ENCODE measurements at places on chromosomes 1 and 21.

DNA sequence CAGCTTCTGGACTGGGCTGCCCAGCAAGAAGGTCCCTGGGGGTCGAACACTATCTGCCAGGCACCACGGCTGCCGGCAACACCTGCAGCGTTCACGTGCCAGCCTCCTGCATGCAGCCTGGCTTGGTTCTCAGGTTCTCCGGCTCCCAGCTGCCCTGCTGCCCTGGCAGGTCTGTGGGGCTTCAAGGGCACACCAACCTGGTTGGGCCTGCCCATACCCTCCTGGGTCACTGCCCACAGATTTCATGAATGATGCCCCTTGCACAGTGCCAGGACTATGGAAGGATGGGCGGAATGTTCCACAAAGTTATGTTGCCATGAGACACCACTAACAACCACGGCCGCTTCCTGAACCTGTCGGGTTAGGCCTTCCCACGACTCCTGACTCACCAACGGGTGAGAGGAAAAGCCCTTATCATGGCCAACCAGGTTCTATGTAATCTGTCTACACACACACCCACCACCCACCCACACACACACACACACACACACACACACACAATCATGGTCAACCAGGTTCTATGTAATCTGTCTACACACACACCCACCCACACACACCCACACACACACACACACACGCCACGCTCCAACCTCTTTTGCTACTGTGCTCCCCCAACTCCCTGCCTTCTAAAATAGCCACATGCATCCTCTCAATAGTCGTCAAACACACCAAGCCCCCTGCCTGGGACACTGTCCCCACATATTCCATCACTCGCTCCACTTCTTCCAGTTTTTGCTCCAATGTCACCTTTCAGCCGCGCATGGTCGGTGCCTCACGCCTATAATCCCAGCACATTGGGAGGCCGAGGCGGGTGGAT lies 32.2 kb downstream of the HSPG2 start:
- no peak for DNase-seq

DNA sequence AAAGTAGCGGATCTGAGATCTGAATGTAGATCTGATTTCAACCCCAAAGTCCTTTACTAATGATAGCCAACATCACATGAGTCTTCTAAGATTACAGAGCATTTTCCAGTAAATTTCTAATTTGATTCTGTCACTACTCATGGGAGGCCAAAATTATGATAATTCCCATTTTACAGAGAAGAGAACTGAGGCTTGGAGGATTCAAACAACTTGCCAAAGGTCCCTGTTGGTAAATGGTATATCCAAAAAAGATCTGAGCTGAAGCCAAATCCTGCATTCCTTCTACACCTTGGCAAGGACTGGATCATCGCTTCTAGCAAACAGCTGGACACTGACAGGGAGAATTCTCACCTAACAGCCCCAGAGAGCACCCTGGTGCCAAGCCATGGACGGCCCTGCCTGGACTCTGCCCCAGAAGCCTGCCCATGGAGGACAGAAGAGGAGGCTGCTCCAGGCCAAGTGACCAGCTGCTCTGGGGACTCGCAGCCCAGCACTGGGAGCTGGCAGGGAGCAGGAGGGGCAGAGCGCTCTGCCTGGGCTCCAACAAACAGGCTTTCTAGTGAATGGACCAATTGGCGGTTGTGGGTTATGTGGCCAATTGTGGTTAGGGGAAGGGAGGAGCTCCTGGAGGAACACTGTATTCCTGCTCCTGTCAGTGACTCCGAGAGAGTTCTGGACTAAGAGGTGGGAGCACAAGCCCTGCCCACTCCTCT lies 6.4 kb upstream of the CSF1 start:
- no peak for DNase-seq

DNA sequence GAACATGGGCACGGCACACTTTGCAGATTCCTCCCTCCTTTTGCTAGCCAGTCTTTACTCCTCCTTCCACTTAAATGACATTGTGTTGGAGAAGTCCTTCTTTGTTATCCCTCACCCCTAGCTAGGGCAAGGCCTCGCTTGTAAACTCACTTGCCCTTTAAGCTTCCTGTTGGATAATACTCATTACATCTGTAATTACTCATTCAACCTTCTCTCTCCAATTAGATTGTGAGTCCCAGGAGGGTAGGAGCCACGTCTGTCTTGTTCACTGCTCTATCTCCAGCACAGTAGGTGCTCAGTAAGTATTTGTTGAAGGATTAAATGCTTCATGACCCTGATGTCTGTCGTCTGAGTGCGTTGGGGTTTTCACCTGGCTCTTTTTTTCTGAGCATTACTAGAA lies 98.7 kb upstream of the USP24 start:
- DNase-seq, result no peak

DNA sequence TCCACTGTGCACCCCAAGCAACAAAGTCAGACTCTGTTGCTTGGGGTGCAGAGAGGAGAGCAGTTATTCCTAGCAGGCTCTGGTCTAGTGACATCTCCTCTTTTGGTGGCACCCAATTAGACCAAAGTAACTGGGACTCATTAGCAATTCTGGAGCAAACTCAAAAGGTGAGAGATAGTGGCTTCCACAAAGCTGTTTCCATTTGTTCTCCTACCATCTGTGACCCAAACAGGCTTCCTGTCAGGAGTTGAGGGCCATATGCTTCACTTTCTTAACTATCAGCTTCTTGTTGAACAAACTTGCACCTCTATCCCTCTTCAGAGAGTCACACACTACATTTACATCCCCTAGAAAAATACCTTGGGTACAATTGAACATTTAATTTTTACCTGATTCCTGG lies 1.5 kb upstream of the ATXN7L2 start:
- DNase-seq, result no peak

DNA sequence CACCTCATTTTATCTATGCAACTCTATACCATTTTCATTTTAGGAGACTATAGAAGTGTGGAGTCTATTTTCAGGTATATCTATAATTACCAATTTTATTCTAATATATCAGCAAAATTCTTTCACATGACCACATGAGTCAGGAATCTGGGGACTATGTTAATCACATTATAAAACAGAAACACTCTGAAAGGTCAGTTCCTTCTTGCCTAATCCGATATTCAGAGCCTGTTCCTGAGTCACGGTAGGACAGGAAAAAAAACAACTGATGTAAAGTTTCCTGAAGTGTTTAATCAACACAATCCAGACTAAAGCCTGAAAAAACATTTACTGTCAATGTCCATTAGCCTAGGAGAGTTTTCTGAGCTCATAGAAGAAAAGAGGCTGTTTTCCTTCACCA lies 1902.3 kb downstream of the NCAM2 start:
- no peak for DNase-seq

DNA sequence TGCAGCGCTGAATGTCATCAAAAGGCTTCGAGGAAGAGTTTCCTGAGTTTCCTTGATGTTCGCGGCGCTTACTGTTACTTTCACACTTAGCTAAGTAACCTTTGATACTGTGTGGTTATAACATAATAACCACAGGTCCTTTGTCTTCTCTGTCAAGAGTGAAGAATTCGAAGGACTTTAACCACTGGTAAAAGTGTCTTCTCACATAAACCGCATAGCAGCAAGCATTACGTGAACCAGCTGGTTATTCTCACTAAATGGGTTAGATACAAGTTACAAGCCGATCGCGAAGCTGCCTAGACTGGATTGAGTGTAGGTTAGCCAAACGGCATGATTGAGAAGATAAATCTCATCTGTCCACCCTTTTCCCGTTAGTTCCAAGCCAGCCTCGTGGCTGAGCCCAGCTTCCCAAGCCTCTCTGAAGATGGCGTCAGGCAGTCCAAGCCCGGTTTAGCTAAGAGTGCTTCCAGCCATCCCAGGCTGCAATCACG lies 18.3 kb upstream of the IFNGR2 start:
- no peak for DNase-seq

GRCh38 chr1:171081314-171081753 lies 9.4 kb upstream of the FMO3 start:
- DNase-seq, result peak; percentile 18

DNA sequence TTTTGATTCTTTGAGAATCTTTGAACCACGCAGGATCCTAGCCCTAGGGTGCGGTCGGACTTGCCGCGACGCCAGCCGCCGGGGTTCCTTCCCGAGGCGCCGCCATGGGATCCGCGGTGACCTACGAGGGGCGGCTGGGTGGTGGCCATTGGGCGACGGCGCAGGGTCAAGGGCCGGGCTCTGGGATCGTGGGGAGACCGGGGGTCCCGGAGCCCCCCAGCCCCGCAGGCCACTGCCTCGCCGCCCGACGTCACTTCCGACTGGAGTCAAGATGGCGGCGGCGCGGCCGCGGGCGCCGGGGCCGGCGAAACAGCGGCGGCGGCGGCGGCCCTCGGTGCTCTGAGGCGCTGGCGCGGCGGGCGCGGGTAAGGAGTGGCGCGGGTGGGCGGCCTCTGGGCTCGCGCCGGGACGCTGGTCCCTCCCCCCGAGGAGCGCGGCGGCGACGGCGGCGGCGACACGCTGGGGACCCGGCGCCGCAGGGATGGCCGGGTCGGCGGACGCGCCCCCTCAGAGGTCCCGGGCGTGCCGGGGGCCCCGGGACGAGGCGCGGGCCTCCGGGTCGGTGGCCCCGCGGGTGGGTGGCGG lies at the start of gene PRDM2:
Gene PRDM2, plus strand, starts transcription at position 253 of the 585 bp plus-strand sequence. CDS start 15,418 bp downstream, outside the sequence.
- DNase-seq, result no peak

- DNase-seq, result no peak
Measured at GRCh38 chr1:168799927-168800605, 71.1 kb upstream of the DPT start.

GRCh38 chr1:27858072-27858948 lies 14.0 kb upstream of the THEMIS2 start:
- peak; percentile 77 for DNase-seq

DNA sequence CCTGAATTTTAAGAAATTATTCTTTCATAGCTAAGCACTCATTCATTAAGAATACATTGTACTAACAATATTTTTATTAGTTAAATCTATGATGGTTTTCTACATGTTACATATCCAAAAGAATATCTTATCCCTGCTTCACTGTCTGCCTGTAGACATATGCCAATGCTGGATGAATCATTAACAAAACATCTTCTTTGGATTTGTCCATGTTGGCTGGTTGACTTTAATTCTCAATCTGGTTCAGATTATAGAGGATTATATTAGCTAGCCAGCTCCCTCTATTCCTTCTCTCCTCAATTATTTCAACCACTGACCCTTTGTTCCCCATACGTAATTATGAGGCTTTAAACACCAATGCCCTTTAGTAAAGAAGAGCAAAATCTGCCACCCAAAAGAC lies 138.9 kb upstream of the DMRTA2 start:
- DNase-seq, result no peak

DNA sequence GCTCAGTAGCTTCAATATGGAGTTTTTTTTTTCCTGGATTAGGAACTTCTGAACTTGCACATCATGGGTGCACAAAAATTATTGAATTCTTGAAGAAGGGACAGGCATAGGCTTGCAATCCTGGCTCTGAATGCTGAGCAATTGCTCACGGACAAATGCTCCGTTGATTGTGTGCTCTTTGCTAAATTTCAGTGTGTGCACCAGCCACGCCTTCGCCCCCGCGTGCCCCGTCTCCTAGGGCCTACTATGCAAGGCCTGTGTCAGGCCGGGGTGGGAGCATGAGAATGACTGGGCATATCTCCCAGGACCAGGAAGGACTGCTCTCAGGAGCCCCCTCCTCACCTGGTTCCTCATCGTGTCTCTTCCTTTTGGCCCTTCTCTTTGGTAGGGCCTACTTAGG lies 17.4 kb downstream of the IL6R start:
- no peak for DNase-seq

GRCh38 chr1:170375082-170375723 lies 156.8 kb upstream of the GORAB start:
- DNase-seq, result no peak

GRCh38 chr1:3466366-3467075 lies 12.1 kb downstream of the ARHGEF16 start:
- DNase-seq, result no peak

GRCh38 chr1:245786948-245787347 lies 632.2 kb downstream of the KIF26B start:
- DNase-seq, result no peak

DNA sequence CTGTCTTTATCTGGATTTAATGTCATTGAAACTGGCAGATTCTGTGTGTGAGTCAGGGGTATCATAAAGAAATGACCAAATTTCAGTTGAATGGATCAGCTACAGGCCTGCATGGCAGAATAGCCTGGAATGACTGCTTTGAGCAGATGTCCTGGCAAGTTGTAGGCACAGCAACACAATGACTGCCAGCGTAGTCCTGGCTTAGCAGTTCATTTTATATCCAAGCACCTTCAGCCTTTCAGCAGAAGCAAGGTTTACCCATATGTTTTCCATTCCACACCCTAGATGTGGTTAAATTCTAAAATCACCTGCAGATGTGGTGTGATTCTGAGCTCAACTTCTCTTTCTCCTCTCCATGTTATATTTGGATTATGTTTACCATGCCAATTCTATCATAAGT lies 22.3 kb upstream of the PTGFR start:
- no peak for DNase-seq

DNA sequence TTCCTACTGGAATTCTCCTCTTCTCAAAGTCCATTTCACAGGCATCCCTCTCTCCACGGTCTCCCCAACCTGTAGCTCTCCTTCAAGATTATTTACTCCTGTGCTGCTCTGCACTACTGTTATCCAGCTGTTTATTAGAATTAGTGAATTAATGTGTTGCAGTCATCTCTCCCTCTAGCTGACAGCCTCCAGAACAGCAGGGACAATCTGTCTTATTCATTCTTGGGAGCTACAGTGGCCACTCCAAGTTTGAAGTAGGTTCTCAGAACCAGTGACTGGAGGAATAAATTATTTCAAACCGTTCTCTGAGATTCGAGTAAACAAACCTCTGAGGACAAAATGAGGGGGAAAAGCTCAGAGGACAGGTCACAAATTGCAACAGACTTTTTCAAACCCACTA lies 330.9 kb downstream of the RRAGC start:
- DNase-seq, result no peak

DNA sequence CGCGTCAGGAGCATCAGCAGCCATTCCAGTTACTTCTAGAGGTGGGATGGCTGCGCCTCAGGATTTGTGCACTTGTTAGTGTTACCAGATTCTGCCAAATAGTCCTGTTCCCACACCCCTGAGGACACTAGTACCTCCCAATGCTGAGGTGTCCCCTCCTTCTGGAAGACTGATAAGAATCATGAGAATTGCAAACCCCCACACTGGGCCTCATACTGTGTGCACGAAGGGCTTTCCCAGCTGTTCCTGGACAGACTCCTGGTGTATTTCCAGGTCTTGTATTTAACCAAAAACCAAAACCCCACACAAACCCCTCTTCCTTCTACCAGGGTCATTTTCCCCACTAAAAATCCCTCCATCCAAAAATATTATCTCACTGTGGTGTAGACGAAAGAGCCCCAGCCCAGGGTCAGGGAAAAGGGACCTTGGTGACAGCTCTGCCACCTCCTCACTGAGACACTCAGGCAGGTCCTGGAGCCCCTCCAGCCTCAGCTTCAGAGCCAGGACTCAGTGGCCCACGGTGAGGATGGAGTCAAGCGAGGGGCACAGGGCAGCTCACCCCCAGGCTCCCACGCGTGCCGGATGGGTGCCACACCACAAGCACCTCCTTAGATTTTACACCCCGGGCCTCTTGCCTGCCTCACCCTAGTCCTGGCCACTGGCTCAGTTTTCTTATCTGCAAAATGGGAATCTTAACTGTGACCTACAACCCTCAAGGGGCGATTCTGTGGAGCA lies 131.4 kb upstream of the RUNX3 start:
- DNase-seq, result no peak

- no peak for DNase-seq
Measured at GRCh38 chr1:245686006-245686405, 531.2 kb downstream of the KIF26B start.

GRCh38 chr1:96782856-96783255 lies 61.3 kb downstream of the PTBP2 start:
- DNase-seq, result no peak

Data from AML-193 (cell line).